ENCODE measurements at places on chromosomes 12 and 14.
A peak's percentile ranks its signal among the peaks of the same experiment; 100 is the strongest.

DNA sequence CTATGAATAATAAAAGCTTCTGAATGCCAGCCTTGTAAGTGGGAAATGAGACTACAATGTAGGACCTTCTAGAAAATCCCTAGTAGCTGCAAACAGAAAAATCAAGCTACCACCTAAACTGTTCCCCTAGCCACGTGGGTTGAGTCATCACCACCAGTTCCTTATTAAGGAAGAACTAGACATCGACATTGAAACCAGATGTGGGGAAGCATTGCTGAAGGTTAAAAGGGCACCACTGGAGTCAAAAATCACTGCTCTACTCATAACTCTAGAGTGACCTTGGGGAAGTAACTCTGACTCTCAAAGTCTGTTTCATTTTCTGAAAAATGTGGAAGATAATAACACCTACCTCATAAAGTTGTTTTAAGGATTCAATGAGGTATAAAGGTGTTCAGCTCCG is 9.4 kb upstream of the CNIH1 start:
- DNase-seq: no peak

GRCh38 chr12:26026713-26027112 is 68.2 kb downstream of the RASSF8 start:
- no peak for DNase-seq

- DNase-seq: no peak
These were observed 35.2 kb downstream of the BRMS1L start for GRCh38 chr14:35861204-35861868.

DNA sequence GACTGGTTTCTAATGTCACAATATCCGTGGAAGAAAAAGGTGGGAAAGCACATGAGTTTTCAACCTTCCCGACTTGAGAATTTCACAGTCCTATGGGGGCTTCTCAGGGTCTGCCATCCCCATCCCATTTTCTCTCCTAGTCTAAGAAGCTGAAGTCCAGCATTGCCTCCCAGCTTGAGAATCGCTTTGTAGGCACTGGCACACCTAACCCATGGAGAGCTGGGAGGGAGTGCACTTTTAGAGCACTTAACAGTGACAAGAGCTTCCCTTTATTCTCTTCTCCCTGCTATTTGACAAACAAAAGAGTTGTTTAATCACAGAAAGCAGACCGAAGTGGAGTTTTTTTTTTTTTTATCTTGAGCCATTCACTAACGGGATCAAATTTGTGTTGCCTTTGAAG is 22.8 kb upstream of the SRRM4 start:
- DNase-seq: peak; percentile 67

All from NCI-H146 (cell line).